ENCODE measurements at places on chromosomes 7 and 10.

DNA sequence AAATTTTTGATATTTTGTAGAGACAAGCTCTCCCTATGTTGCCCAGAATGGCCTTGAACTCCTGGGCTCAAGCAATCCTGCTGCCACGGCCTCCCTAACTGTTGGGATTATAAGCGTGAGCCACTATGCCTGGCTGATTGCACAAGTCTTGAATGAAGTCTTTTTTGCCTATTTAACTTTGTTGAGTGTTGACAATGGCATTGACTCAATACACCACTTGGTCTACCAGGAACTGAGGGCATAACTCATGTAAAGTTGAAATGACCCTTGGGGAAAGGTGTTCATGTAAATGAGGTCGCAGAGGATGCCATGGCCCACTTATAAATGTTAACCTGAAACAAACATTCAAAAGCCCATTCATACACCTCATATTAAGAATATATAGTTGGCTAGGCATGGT lies 7.4 kb upstream of the UCMA start:
- no peak for DNase-seq

DNA sequence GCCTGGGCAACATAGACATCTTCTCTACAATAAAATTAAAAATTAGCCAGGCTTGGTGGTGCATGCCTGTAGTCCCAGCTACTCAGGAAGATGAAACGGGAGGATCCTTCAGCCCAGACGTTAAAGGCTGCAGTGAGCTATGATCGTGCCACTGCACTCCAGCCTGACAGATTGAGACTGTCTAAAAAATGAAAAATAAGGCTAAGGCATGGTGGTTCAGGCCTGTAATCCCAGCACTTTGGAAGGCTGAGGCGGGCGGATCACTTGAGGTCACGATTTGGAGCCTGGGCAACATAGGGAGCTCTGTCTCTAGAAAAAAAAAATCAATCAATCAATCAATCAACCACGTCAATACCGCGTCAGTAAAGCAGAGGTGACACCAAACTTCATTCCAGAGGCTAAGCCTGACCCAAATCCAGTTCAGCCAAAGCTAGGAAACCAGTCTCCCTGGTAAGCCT lies 31.1 kb downstream of the MRPS24 start:
- no peak for DNase-seq

DNA sequence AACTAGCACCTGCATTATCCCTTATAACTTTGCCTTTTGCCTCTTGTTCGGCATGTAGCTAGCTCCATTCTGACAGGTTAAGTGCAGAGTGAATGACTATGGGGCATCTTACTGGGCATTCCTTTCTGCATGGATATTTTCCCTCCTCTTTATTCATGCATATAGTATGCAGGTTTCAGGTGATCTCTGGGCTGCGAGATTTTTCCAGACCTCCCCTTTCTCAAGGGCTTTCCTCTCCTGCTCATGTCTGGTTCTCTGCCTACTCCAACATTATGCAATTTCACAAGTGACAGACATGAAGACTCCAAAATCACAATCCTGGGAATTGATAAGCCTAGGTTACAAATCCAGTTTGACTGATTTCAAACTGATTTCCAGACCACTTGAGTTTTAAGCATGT lies 503.8 kb downstream of the NXPH1 start:
- no peak for DNase-seq

- DNase-seq = peak; percentile 92
These were observed at the start of gene BAMBI for GRCh38 chr10:28676968-28677887. TSS of gene BAMBI (plus strand) at chr10:28677521. CDS start at chr10:28677898, 377 bp downstream.

DNA sequence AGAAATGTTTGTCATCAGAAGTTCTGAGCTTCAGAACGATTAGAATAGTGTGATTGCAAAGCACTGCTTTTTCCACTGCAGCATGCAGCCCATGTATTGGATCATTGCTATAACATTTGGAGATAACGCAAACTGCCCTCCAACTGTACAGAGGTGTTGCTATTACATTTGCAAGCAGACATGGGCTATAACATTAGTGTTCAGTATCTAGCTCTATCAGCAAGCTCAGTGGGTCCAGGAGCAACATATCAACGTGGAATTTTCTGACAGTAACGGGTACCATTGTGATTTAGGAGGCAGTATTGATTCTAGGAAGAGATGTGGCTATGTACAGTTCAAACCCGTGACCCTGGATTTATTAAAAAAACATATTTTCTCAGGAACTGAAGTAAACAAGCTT lies 75.8 kb downstream of the AGMO start:
- no peak for DNase-seq

DNA sequence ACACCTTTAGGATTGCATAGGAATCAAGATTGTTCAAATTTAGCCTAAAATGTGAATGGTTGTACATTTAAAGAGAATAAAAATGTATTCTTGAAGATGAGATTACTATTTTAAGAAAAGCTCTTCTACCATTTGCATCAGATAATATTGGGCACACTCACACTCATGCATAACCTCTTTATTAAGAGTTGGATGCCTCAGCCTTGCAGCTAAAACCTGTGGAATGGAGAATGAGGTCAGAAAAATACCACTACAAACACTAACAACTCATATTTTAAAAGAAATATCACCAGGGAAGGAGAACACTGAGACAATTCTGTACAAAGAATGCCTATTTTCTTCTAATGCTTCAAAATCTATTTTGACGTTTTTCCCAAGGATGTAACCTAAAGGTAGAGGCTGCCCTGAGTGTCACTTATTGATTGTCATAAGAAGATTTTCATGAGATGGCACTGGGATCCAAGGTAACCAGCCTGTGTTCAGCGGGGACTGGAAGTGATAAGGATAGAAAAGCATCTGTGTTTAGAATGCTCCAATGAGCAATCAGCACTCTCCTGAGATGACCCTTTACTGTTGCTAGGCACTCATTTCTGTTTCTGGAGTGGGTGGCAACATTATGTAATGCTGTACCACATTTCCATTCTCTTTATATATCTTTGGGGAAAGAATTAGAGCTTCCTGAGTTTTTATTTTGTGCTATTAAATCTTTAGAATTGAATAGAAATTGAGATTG lies 26.6 kb downstream of the REEP3 start:
- DNase-seq = no peak

GRCh38 chr10:22606164-22606614 lies 108.2 kb downstream of the PIP4K2A start:
- DNase-seq = peak; percentile 75

DNA sequence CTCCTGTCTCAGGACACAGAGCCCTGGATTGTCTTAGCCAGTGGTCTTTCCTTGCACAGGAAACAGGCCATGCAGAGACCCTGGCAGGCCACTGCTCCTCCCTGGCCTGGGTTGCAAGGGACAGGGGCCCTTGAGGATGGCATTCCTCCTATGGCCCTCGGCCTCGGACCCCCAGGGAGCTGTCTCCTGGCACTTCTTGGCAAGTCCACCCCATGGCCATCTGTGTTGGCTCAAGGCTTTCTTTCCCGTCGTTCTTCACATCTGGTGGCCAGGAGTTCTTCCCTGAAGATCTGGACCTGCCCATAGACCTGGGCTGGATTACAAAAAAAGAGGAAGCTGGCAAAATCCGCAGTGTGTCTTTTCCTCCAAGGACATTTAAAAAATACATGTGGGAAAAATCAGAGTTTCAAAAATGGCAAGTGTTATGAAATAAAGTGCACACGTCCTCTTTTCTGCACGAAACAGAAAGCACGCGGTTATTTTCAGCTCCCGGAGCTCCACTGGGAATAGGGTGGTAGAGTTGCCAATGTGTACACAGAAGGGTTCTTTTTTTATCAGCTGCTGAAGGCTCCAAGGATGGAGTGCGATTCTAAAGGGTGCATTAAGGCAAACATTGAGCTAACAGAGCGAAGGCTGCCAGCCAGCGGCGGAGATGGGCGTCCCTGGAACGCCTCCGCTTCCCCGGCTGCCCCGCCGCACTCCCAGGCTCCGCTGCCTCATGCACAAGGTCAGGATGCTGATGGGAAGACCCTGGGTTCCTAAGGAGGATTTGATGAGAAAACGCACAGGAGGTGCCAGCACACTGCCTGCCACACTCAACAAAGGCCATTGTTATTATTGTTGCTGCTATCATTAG lies 62.8 kb upstream of the FAM20C start:
- DNase-seq = no peak

DNA sequence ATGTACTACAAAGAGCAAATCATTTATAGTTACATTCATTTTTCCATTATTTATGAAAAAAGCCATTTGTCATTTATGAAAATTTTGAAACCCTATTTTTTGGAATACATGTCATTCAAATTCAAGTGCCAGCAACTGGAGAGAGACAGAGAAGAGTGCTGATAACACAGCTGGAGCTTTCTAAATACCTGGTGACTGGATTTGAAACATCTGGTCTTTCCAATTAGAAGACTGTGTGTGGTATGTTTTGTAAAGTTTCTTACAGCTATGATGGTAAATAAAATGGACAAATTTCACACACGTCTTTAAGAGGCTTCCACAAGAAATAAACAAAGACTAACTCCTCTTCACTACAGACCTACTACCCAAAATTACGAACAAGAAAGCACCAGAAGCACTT lies 56.8 kb downstream of the CHCHD3 start:
- DNase-seq = no peak

GRCh38 chr10:118339111-118339510 lies 3.0 kb downstream of the FAM204A start:
- no peak for DNase-seq

DNA sequence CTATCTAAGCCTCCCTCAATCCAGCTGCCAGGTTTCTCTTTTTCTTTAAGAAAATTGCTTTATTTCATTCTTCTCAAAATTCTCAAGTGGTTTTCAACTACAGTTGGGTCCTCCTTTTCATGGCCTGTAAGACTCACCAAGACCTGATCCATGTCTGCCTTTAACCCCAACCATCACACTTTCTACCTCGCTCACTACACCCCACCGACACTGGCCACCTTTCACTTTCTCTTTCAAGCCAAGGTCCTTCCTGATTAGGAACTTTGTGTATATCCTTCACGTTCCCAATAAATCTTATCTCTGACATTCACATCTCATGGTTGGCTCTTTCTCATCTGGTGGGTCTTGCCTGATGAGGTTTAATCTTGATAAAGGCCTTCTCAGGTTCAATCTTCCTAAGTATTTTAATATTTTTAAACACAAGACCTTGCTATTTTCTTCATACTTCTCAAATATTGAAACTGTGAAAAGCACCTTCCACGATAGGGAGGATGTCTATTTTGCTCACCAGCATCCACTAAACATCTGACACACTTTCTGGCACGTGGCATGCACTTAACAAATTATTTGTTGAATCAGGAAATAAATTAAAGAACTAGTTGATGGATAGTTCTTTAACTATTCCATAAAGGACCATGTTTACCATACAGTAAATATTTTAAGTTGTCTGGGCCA lies 624.8 kb downstream of the GRID1 start:
- DNase-seq = no peak

DNA sequence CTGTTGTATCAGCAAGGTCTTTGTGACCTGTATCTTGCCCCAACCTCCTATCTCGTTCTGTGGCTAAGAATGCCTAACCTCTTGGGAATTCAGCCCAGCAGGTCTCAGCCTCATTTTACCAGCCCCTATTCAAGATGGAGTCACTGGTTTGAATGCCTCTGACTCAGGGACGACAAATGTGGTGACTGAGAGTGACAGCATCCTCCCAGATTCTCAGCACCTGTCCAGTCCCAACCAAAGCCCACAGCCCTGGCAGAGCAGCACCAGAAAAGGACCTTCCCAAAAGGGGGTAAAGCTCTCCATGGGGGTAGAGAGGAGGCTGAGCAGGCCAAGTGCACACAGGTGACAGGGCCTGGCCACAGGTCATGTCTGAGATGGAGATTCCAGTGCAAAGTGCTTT lies 35.4 kb upstream of the GPAM start:
- DNase-seq = no peak

DNA sequence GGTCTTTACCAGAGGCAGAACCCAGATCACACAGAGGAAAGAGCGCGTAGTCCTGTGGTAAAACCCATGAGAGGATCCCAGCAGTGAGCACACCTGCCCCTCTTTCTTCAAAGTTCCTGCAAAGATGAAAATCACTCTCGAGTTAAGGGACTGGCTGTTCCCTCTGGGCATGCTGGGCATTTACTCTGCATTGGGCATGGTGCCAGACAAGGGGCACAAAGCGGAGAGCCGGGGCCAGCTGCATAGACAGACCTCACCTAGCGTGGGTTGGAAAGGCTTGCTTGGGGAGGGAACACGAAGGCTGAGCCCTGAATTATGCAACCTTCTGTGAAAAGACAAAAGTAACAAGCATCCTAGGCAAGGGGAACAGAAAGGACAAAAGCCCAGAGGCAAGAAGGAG lies 120.0 kb upstream of the TCERG1L start:
- DNase-seq = no peak

GRCh38 chr7:11343818-11344413 lies 370.2 kb downstream of the PHF14 start:
- no peak for DNase-seq

DNA sequence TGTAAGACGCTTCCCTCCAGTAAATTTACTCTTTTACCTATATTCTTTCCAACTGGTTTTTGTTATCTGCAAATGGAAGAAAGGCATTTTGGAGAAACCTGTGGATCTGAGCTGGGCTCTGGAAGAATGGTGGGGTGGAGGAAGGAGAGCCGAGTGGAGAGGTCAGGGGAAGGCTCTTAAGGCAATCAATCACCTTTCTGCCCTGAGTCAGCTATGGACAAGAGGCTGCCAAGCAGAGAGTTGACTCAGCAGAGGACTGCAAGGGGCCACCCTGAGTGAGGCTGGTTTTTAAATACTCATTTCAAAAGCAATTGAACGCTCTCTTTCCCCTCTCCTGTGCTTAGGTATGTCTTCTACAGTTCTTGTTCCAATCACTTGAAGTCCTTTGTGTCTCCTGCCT lies 81.8 kb downstream of the SPAG6 start:
- no peak for DNase-seq

GRCh38 chr10:94036766-94037033 lies 43.0 kb downstream of the PLCE1 start:
- DNase-seq = no peak

- DNase-seq = no peak
These were observed 22.0 kb downstream of the CSGALNACT2 start for GRCh38 chr10:43160046-43160920.

GRCh38 chr10:12417331-12417730 lies 68.0 kb downstream of the CAMK1D start:
- no peak for DNase-seq

DNA sequence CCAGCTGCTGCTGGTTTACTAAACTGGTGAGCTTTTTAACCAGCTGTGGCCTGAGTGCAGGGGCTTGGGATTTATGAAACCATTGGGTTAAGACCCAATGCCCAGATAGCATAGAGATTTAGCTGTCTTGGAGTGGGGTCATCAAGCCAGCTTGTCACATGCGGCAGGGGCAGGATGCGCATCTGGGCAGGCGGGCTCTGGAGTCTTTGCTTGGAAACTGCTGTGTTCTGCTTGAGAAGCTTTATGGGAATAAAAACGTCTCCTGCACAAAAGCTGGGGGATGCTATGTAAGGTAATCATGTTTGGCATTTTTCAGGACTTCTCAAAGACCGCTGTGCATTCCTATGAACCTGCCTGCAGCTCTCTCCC lies 136.3 kb downstream of the MAPK8 start:
- no peak for DNase-seq

- no peak for DNase-seq
These were observed 9.9 kb upstream of the CXCL12 start for GRCh38 chr10:44394696-44395381.

Data from GM06990 (cell line).